RPMI7951 (cell line): ENCODE measurements at places on chromosomes 1 and 21. TPM values are rescaled to one million over a fixed set of nuclear protein-coding genes. Genes with fewer than 3 reads are reported as not detected.

The AK5 gene
- 6.5 and 8.0 TPM in 2 replicates for total RNA-seq

The RRP1 gene
- total RNA-seq: 12.8 and 19.6 TPM in 2 replicates

The ENTREP3 gene
- 3.2 and 4.2 TPM in 2 replicates for total RNA-seq

The NKAIN1 gene
- total RNA-seq: 0.20 and 2.2 TPM in 2 replicates
